Brain pericyte (primary cell): ENCODE measurements at places on chromosomes 1 and 21.

DNA sequence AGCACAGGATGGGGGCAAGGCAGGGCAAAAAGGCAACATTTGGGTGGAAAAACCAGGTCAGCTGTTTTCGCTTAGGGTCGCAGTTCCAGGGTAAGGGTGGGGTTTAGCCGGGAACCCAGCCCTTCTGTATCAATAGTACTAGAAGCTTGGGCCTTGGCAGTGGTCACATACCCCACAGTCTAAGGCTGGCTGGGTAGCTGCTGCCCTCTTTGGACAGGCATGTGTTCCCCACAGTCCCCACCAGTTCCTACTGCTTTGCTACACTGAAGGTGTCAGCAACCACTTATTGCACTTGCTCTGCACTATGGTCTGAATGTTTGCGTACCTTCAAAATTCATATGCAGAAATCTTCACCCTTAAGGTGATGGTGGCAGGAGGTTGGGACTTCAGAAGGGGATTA is 349.8 kb downstream of the LTN1 start:
- DNase-seq: no peak

GRCh38 chr1:174158767-174159251 is 511 bp upstream of the RABGAP1L start:
- DNase-seq: no peak

DNA sequence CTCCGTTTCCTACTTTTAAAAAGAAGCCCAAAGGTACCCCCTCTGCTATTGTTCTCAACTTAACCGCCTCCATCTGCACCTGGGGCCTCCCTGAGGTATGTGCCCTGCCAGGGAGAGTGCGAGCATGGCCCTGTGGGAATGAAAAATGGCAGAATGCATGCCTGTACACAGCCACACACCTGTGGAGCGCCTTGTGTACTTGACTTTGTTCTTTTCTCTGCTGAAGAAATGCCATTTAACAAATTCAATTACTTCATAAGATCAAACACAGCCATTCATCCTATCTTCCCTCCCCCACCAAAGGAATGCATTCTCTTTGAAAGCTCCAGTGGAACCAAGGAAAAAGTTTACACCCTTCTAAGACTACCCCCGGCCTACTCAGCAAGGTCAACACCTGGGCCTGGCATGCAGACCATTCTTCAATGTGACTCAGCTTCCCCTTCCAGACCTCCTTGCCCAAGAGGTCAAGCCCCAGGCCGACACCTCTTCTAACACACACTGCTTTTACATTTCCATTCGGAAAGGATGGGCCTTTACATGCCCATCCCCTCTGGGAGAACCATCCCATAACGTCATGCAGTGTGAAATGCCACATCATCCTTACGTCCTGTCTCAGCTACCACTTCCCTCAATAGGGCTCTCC is 123.7 kb downstream of the SMYD2 start:
- DNase-seq: no peak

GRCh38 chr1:182857212-182857611 is 18.1 kb downstream of the DHX9 start:
- DNase-seq: no peak

DNA sequence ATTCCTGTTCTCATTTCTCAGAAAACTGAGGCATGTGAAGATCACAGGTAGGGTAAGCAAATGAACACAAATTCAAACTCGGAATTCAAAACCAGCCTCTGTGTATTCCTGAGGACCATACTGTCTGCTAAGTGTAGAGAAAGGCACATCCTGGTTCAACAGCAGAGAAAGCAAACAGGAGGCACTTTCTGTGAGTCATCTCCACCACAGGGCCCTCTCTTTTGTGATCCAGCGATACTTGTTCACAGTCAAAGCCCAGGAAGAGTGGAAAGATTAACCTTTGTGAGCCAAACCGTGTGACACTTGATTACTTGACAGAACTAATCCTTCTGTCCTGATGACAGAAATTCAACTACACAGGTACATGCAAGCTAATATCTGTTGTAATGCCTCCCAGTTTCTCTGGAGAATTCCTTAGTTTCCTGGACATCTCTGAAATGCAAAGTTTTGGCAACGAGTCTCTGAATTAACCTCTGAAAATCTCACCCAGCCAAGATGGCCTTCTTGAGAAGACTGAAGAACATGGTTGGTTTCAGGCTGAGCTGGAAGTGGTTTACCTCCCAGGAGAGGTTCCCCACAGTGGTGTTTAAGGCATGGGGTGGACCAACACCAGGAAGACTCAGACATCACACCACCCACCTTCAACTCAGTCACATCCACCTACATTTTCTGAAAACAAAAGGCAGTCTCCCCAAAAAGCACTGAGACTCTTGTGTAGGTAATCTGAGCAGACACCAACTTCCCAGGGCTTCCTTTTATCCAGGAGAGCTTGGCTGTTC is 98.2 kb upstream of the ERG start:
- no peak for DNase-seq

- DNase-seq: no peak
Measured at GRCh38 chr1:77349275-77349674, 67.5 kb downstream of the AK5 start.

GRCh38 chr1:1926346-1926811 is 7.3 kb upstream of the TMEM52 start:
- DNase-seq: no peak

DNA sequence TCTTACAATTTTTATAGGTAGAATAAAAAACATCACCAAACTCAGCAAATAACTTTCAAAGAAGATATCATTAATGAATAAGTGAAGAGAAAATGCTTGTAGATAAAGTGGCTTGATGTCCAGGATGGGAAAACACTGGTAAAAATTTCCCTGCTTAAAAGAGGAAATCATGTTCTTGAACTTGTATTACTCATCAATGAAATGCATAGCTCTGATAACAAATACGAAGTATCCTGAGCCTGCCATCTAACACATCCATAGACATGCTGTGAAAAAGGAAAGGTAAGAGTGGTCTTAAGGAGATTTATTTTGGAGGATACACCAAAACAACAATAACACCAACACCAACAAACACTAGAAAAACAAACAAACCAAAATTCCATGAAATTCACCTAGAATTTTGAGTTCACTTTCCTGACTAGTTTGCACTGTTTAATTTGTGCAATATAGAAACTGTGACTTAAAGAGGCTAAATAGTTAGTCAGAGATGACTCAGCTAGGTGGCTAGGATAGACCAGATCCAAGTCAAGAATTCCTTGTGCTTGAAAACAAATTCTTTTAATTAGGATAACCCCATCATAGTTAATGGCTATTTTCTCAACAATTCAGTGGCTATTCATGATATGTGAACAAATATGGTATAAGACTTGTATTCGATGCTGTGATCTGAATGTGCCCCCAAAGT is 179.8 kb upstream of the KCNK2 start:
- no peak for DNase-seq

- DNase-seq: no peak
Measured at GRCh38 chr1:119363162-119363561, 5.4 kb upstream of the HAO2 start.

- DNase-seq: no peak
Measured at GRCh38 chr21:41411449-41412089, 14.5 kb upstream of the MX1 start.

- no peak for DNase-seq
Measured at GRCh38 chr1:191697556-191697955, 460.7 kb upstream of the RGS18 start.

- no peak for DNase-seq
Measured at GRCh38 chr1:16006552-16007485, 2.8 kb downstream of the SRARP start.

DNA sequence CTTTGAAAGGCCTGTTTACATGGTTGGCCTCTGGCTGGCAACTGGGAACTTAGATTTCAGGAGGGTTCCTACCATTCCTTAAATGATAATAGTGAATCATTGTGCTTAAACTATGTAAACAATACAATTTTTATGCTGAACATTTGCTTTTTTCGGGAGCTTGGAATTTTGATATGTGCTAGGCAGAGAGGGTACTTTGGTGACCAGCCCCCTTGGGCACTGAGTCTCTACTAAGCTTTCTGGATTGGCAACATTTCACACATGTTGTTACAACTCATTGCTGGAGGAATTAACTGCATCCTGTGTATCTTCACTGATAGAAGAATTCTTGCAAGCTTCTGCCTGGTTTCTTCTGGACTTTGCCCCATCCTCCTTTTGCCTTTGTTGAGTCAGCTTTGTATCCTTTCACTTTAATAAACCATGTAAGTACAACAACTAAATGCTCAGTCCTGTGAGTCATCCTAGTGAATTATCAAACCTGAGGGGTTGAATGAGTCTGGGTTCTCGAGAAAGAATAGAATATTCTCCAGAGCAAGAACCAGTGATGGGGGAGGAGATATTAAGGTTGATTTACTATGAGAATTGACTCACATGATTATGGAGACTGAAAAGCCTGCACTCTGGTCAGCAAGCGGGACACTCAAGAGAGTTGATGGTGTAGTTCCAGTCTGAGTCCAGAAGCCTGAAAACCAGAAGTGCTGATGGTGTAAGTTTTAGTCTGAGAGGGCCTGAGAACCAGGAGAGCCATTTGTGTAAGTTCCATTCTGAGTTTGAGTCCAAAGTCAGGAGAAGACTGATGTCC is 3.1 kb upstream of the SLC16A4 start:
- no peak for DNase-seq

DNA sequence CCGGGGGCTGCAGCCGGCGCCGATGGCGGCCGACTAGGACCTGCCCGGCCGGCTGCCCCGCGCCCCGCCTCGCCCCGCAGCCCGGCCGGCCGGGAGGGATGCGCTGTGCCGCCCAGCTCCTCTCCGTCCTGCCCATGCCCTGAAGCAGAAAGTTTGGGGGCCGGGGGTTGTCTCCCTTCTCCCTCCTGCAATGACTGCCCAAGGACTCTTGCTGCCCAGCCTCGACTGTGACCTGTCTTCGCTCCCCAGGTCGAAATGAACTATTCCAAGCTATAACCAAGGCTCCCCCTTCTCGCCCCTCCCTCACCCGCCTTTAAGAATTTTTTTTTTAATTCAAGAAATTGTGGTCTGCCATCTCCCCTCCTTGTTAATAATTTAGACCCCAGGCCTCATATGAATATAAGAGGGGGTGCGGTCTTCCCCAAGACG is 361 bp downstream of the TMCC2 start:
- DNase-seq: no peak
